ENCODE measurements at places on chromosomes 5 and 9.

DNA sequence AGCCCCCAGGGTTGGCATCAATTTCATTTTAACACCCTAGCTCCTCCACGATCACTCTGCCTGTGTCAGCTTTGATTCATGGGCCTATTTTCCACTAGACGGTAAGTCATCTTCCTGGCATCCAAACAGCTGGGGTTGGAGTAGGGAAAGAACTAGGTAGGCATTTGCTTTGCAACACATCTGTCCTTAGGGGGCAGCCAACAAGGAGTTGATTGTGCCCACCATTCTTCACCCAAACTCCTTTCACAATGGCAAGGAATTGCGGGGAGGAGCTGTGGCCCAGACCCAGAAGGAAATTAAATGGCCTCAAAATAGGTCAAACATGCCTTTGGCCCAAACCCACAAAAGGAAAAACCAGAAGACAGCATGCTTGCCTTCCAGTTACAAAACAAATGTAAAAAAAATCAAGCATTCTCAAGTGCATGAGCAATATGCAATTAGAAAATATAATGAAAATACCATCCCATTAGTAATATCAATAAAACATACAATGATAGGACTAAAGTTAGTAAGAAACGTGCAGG is 71.8 kb downstream of the NRG2 start:
- DNase-seq: no peak

DNA sequence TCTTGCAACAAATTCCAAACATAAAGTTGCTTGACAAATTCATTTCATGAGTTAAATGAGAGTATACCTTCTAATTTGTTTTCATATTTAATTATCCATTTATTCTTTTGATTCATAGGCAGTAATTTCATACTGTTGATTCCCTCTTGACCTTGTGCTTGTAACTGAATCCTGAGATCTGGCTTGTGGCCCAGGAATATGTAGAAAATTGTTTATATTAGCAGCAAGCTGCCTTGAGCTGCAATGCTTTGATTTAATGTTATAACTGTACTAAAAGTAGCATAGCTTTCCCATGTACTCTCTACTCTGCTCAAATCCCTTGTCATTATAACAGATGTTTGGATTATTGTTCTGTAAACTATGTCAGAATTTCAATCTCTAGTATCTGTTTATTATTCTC is 780.7 kb downstream of the NR2F1-AS1 start:
- DNase-seq: no peak

DNA sequence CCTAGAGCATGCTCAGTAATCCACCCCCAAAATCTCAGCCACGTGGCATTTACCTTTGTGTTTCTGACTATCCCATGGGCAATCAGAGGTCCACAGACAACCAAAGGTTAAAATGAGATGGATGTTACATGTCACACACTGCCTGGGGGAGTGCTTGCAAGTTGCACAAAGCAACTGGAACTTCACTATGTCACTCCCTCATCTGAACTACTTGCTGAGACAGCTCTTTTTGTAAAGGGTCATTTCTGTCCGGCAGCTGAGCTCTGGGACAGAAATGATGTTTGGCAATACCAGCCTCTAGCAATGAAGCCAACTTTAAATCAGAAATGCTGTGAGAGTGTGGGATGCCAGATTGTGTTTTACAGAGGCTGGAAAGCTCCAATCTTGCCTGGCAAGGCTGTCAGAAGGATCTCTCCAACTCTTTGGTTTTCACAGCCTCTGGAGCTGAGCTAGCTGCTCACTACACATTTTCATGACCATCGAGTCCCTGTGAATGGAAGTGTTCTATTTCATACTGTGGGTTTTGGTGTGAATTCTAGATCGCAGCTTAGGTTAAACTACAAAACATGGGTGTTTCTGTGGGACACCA is 66.3 kb upstream of the TMEM215 start:
- DNase-seq: no peak

GRCh38 chr5:65809817-65810531 is 88.0 kb downstream of the NLN start:
- peak; percentile 39 for DNase-seq

DNA sequence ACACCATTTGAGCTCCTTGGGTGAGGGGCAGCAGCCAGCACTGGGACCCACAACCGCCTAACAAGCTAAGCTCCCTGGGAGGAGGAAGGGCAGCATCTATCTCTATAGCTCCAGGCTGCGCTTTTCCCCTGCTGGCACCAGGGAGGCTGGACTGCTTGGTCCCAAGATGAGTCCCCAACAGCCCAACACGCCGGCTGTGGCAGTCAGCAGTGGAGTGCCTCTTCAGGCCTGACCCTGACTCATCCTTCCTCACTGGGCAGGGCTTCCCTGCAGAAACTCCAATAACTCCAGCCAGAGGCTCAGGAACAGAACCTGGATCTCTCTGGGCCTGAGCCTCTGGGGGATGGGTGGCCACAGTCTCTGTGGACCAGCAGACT is 113.7 kb upstream of the ADAMTS16 start:
- DNase-seq: no peak

Data from foreskin keratinocyte (primary cell).